ENCODE measurements at places on chromosomes 4 and X. TPM values are rescaled to one million over a fixed set of nuclear protein-coding genes. Genes with fewer than 3 reads are reported as not detected.

- no peak overlapping the region for H3K4me3 ChIP-seq
- no peak for DNase-seq
- no peaks in the 10 kb centered on the region for H3K36me3 ChIP-seq
Observed at GRCh38 chr4:40990236-40990898, 224.0 kb downstream of the APBB2 start.

GRCh38 chr4:68021185-68021584 lies 57.9 kb upstream of the TMPRSS11A start:
- H3K36me3 ChIP-seq: no peaks in the 10 kb centered on the region
- no peak overlapping the region for H3K4me3 ChIP-seq
- no peaks in the 10 kb centered on the region for H3K27me3 ChIP-seq
- no peak overlapping the region for H3K27ac ChIP-seq
- no peaks in the 10 kb centered on the region for H3K4me1 ChIP-seq

- H3K27ac ChIP-seq: peak overlapping the region; percentile 72
- no peaks in the 10 kb centered on the region for H3K27me3 ChIP-seq
- no peak overlapping the region for H3K4me3 ChIP-seq
- H3K36me3 ChIP-seq: no peaks in the 10 kb centered on the region
Observed at GRCh38 chr4:123352240-123352945, 44.2 kb upstream of the SPRY1 start.

- no peak for DNase-seq
- no peaks in the 10 kb centered on the region for H3K4me1 ChIP-seq
- peaks cover 65% of the 10 kb centered on the region for H3K27me3 ChIP-seq
Observed at GRCh38 chrX:134733591-134733990, 75.3 kb upstream of the PLAC1 start.

The RGN gene
- 4.3 TPM for total RNA-seq

The SPACA5B gene
- total RNA-seq: not detected

DNA sequence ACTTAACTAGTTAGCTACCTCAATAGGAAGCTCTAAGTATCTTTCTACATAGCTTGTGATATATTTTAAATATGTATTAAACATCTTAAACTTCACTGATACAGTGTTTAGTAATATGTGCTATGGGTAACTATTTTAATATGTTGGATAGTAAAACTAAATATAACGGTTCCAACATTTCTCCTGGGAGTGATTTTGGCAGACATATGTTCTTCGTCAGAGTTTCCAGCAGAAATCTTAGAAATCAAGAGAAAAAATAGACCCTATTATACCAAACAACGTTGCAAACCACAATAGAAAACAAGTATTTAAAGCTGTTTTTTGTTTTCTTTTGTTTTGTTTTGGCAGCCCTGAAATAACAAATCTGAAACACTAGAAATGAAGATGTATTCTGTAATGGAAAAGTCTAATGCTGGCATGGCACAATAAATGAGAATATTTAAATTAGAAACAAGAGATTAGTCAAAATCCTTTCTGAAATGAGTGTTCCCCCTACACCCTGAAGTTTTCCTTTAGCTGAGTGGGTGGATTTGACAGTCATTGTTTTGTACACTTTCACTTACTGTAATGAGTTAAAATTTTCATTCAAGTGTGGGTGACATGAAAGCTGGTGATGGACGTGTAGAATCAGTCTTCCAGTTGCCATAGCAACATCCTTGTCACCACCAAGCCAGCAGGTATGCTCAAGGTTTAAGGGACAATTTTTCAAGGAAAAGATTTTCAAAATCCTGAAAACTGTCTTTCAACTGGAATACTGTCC lies 233.5 kb downstream of the SCFD2 start:
- H3K4me1 ChIP-seq: no peaks in the 10 kb centered on the region
- no peaks in the 10 kb centered on the region for H3K36me3 ChIP-seq
- DNase-seq: no peak
- H3K27me3 ChIP-seq: no peaks in the 10 kb centered on the region

GRCh38 chr4:53616219-53616618 lies 24.9 kb upstream of the LNX1 start:
- H3K27me3 ChIP-seq: no peaks in the 10 kb centered on the region
- no peak overlapping the region for H3K27ac ChIP-seq
- H3K4me3 ChIP-seq: no peak overlapping the region
- no peaks in the 10 kb centered on the region for H3K36me3 ChIP-seq
- no peaks in the 10 kb centered on the region for H3K4me1 ChIP-seq

GRCh38 chr4:138977524-138977923 lies 38.1 kb upstream of the NOCT start:
- no peak overlapping the region for H3K27ac ChIP-seq
- no peaks in the 10 kb centered on the region for H3K27me3 ChIP-seq
- H3K36me3 ChIP-seq: no peaks in the 10 kb centered on the region
- no peak overlapping the region for H3K4me3 ChIP-seq
- DNase-seq: no peak

The CASK gene
- total RNA-seq: 34.4 TPM

The HTN3 gene
- not detected for total RNA-seq

GRCh38 chrX:7219153-7219705 lies 71.3 kb upstream of the PUDP start:
- no peak overlapping the region for H3K4me3 ChIP-seq
- H3K4me1 ChIP-seq: no peaks in the 10 kb centered on the region
- no peak for DNase-seq
- no peaks in the 10 kb centered on the region for H3K27me3 ChIP-seq
- H3K36me3 ChIP-seq: no peaks in the 10 kb centered on the region
- no peak overlapping the region for H3K27ac ChIP-seq

DNA sequence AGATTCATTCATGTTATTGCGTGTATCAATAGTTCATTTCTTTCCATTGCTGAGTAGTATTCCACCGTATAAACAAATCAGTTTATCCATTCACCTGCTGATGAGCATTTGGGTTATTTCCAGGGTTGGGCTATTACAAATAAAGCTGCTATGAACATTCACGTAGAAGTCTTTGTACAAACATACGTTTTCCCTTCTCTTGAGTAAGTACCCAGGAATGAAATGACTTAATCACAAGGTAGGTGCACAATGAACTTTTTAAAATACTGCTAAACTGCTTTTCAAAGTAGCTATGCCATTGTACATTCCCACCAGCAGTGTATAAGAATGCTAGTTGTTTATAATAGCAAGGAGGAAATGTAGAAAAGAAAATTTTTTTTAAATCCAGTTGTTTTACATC lies 35.9 kb downstream of the SYTL4 start:
- no peaks in the 10 kb centered on the region for H3K4me1 ChIP-seq
- no peak for DNase-seq
- no peaks in the 10 kb centered on the region for H3K27me3 ChIP-seq
- no peak overlapping the region for H3K27ac ChIP-seq

The TMSB15B gene
- 5.6 TPM for total RNA-seq

- H3K4me1 ChIP-seq: no peaks in the 10 kb centered on the region
- H3K27ac ChIP-seq: no peak overlapping the region
- no peaks in the 10 kb centered on the region for H3K27me3 ChIP-seq
- DNase-seq: no peak
- no peaks in the 10 kb centered on the region for H3K36me3 ChIP-seq
Observed at GRCh38 chr4:184434021-184434420, 40.3 kb downstream of the IRF2 start.

DNA sequence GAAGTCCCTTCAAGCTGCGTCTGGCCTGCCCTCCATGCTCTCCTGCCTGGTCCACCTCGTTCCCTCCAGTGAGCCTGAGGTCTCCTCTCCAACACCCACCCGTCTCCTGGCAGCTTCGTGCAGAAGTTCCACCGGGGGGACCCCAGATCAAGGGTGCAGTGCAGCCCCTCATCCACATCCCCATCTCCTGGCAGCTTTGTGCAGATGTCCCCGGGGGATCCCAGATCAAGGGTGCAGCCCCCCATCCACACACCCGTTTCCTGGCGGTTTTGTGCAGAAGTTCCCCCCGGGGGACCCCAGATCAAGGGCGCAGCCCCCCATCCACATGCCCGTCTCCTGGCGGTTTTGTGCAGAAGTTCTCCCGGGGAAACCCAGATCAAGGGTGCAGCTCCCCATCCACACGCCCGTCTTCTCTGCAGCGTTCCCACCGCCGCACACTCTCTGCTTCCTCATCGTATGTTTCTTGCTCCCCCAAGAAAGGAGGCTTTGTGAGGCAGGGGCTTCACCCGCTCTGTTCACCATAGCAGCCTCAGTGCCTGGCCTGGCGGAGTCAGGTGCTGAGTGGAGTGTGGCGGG lies 35.7 kb downstream of the PIGG start:
- no peaks in the 10 kb centered on the region for H3K4me1 ChIP-seq
- no peak overlapping the region for H3K27ac ChIP-seq

DNA sequence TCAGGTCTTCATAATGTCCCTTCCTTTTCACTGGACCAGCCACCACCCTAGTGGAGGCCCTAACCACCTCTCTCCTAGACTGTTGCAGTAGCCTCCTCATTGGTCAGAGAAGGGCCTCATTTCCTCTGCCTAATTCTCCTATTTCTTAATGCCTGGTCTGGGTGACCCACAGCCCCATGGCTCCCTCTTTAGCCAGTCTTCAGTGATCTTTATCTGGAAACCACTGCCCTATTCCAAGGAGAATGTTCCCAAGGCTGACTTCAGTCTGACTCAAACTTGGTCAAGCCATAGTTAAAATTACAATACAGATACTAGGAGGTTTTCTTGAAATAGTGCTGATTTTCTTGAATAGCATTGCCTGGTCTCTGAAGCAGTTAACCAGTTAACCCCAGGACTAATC lies 53.6 kb upstream of the PRPS1 start:
- H3K4me1 ChIP-seq: no peaks in the 10 kb centered on the region
- peaks cover 34% of the 10 kb centered on the region for H3K27me3 ChIP-seq
- no peaks in the 10 kb centered on the region for H3K36me3 ChIP-seq
- DNase-seq: no peak
- H3K27ac ChIP-seq: no peak overlapping the region

DNA sequence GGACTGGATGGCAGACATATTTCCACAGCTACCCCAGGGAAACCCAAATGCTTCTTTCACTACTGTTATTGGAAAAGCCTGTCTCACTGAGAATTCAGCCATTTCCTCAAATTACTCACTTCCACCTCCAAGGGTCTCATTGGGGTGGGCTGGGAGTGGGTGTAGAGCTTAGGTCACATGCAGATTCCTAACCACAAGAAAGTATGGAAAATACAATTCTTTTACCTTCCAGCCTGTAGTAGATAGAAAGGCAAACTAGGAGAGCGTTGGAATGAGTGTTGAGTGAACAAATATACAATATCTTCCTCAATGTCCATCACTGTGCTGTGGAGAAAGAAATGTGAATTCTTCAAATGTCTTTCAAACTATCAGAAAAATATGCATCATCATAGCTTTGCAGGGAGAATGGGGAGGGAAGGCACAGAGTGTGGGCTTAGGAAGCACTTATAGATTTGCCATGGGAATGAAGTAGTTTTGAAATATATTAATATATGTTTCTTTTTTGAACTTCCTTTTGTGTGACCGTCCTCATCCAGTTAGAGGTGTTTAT lies 245.3 kb upstream of the JADE1 start:
- no peaks in the 10 kb centered on the region for H3K36me3 ChIP-seq
- no peak overlapping the region for H3K4me3 ChIP-seq
- no peaks in the 10 kb centered on the region for H3K4me1 ChIP-seq

The ENPEP gene
- total RNA-seq: 9.8 TPM

The SLC30A9 gene
- 36.6 TPM for total RNA-seq

The PPP4R3C gene
- total RNA-seq: not detected

The DCAF12L1 gene
- not detected for total RNA-seq

- H3K27ac ChIP-seq: no peak overlapping the region
- no peaks in the 10 kb centered on the region for H3K36me3 ChIP-seq
- H3K4me3 ChIP-seq: no peak overlapping the region
- no peaks in the 10 kb centered on the region for H3K4me1 ChIP-seq
- DNase-seq: no peak
Observed at GRCh38 chr4:155787113-155787710, 28.4 kb downstream of the GUCY1B1 start.

GRCh38 chrX:111257733-111258132 lies 12.6 kb downstream of the CAPN6 start:
- no peak overlapping the region for H3K4me3 ChIP-seq
- peaks cover 80% of the 10 kb centered on the region for H3K27me3 ChIP-seq
- H3K27ac ChIP-seq: no peak overlapping the region
- H3K4me1 ChIP-seq: no peaks in the 10 kb centered on the region
- H3K36me3 ChIP-seq: no peaks in the 10 kb centered on the region

The HPGD gene
- total RNA-seq: 9.8 TPM

- H3K27ac ChIP-seq: no peak overlapping the region
- no peak overlapping the region for H3K4me3 ChIP-seq
- H3K27me3 ChIP-seq: no peaks in the 10 kb centered on the region
- H3K4me1 ChIP-seq: no peaks in the 10 kb centered on the region
- no peak for DNase-seq
Observed at GRCh38 chrX:47844117-47844516, 7.4 kb downstream of the ZNF81 start.

The TCP11X2 gene
- not detected for total RNA-seq

The CHRDL1 gene
- total RNA-seq: 396 TPM

GRCh38 chr4:159946983-159947615 lies 844.2 kb downstream of the RAPGEF2 start:
- H3K4me3 ChIP-seq: no peak overlapping the region
- H3K27ac ChIP-seq: no peak overlapping the region
- no peaks in the 10 kb centered on the region for H3K27me3 ChIP-seq

The ALB gene
- 0.66 TPM for total RNA-seq

DNA sequence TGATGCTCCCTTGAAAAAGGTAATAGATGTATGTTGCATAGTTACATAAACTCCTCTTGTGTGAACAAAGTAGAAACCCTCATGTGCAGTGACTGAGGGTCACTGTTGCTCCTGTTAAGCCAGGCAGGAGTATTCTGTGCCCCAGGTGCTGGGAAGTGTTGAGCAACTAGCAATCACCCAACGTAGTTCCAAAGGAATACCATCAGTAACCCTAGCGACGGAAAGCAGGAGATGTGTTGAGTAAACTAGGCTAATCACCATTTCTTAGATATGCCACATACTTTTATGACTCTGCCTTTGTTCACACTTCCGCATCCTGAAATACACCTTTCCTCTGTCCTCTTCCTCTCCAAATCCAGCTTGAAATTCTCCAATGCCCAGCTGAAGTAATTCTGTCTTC lies 50.9 kb upstream of the TAB3 start:
- no peaks in the 10 kb centered on the region for H3K4me1 ChIP-seq
- peaks cover 25% of the 10 kb centered on the region for H3K27me3 ChIP-seq
- no peak overlapping the region for H3K4me3 ChIP-seq
- H3K27ac ChIP-seq: no peak overlapping the region
- no peaks in the 10 kb centered on the region for H3K36me3 ChIP-seq

DNA sequence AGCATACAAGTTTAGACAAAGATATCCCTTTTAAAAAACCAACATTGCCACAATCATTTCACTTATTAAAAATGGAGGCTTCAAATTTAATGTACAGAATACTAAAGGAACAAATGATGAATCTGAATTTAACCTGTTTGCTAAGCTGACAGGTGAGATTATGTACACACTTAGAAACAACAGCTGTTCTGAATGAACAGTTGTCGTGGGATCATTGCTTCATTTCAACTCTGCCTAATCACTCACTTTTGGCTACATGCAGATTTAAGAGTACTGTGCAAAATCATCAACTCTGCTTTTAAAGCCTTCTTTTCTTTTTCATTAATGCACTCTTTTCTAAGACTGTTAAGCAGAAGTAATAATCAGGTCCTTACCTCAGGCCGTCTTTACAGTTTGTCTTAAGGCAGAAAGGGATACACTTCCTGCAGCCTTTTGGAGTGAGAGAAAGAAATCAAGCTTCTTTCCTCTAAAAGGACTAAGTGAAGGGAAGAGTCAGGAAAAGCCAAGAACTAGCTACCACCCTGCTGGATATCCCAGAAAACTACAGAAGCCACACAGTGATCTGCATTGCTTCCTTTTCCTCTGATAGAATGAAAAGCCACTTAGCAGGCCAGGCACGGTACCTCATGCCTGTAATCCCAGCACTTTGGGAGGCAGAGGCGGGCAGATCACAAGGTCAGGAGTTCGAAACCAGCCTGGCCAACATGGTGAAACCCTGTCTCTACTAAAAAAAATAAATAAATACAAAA lies 54.7 kb upstream of the NPNT start:
- no peaks in the 10 kb centered on the region for H3K27me3 ChIP-seq
- no peak overlapping the region for H3K27ac ChIP-seq
- no peak overlapping the region for H3K4me3 ChIP-seq

All from breast epithelium (tissue), 4 donors.